ENCODE measurements at places on chromosomes 13 and 19.

DNA sequence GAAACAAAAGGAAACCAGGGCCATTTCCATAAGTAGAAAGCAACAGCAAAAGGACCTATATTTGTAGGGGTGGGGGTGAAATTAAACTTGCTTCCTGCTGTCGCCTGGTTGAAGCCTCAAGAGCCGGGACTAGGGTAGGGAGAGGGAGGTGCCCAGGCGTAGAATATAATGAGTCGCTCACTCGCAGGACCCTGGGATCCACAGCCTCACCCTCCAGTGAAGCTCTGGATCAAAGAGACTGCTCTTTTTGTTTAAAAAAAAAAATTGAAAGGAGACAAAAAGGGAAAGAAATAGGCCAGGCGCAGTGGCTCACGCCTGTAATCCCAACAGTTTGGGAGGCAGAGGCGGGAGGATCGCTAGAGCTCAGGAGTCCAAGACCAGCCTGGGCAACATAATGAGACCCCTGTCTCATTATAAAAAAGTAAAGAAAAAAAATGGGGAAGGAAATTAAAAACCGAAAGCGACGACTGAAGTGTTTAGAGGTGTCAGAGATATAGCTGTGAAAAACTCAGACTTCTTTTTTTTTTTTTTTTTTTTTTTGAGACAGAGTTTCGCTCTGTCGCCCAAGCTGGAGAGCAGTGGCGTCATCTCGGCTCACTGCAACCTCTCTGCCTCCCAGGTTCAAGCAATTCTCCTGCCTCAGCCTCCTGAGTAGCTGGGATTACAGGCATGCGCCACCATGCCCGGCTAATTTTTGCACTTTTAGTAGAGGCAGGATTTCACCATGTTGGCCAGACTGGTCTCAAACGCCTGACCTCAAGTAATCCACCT, 10.9 kb upstream of the ADGRE5 start:
- no peak for DNase-seq

- DNase-seq: peak; percentile 70
Measured at GRCh38 chr19:41785653-41786052, 10.7 kb upstream of the CEACAM3 start.

DNA sequence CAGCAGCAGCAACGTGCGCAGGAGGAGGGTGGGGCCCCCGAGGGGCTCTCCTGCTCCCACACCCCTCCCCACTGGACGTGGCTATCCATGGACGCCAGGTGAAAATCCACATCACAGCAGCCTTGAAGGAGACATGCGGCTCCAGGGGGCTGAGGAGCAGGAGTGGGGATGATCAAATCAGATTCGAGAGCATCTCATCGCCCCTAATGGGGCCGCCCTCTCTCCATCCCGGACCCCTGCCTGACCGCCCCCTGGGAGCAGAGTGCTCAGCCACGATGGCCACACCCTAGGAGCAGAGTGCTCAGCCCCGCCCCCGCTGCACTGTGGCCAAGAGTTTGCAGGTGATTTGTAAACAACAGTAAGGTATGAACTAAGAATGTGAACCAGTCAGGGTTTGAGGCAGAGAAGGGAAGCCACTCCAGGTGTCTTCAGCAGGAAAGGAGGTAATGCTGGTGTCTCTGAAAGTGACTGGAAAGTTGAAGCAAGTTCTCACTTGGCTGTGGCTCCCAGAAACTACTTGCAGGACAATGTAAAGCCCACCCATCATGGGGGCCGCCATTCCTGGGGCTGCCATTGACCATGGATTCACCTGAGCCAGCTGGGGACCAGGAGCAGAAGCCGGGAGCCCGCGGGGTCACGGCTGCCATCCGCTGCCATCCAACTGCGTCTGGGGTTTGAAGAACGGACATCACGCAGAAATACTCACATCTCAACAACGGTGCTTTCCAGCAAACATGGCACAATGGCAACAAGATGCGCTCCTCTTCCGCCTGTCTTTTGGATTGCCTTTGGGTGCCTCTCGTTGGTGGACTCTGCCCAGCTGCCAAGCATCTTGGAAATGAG, 71.8 kb downstream of the SPACA7 start:
- no peak for DNase-seq

DNA sequence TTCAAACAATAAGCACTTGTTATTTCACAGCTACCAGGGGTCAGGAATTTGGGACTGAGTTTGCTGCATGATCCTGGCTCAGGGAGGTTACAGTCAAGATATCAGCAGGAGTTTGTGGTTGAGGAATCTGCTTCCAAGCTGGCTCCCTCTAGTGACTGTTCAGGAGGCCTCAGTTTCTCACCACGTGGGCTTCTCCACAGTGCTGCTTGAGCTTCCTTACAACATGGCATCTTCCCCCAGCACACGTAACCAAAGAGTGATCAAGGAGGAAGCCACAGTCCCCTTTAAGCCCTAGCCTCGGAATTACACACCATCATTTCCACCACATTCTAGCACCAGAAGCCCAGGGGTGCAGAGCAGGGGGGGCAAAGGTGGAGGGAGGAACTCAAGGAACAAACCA, 28.8 kb downstream of the CELF5 start:
- DNase-seq: no peak

All from A172 (cell line).